ENCODE measurements at places on chromosomes 13 and 19. TPM values are rescaled to one million over a fixed set of nuclear protein-coding genes. Genes with fewer than 3 reads are reported as not detected.

DNA sequence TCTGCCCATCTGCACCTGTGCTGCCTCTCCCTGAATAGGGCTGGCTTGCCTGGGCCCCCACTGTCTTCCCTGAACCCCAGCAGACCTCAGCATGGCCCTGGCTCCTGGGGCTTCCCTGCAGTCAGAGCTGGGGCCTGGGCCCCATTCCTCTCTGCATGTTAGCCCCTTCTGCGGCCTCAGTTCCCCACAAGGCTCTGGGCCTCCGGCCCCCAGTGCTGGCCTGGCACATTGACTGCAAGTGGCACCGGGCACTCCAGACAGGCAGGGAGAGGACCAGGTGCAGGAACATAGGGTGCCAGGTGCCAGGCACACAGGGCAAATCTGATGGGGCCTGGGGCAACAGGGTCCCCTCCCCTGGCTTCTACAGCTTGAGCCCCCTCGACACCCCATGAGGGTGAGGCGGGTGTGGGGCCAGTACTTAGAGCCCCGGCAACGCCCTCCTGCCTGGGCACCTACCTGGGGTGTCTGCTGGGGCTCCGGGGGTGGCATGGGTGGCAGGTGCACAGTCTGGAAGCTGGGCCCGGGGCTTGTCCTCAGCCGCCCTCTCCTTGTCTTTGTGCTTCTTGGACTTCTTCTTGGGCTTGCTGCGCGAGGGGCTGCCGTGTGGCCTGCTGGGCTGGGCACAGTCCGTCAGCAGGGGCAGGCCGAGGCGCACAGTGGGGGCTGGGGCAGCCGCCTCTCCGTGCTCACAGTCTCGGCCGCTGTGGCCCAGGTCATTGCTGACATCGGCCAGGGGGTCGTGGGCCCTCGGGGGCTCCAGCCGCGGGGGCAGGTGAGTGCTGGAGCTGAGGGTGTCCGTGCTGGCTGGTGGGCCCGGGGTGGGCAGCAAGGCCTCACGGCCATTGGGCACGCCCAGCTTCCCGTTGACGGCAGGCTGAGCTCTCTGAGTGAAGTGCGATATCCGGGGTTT, 12.3 kb upstream of the ISYNA1 start:
- no peak for DNase-seq

DNA sequence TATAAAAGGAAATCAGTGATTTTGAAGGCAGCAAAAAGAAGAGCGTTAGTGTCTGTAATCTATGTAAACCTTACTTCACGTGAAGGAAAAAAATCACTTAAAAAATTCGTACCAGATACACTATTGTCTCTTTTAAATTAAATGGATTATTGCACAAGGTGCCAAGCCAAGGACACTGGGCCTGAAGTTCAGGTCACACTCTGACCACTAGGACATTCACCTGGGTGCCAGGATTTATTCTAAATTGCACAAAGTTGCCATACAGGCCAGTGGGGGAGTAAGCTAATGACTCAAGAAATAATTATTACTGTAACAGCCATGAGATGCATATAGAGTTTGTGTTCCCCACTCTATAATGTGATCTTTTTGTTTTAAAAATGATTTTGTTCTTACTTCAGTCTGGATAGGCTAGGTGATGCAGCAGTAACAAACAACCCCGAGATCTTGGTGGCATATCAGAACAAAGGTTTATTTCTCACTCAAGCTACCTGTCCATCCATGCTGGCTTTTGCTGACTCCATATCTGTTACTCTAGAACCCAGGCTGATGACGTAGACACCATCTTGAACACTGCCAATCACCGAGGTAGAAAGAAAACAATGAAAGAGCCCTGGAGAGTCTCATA, 252.1 kb downstream of the DCT start:
- no peak for DNase-seq

GRCh38 chr13:60044321-60044720, 119.4 kb downstream of the DIAPH3 start:
- DNase-seq = no peak

The ZNF480 gene
- polyA plus RNA-seq = 7.9 TPM

- no peak for DNase-seq
Measured at GRCh38 chr19:28905996-28906395, 307.0 kb downstream of the UQCRFS1 start.

The C1QTNF9B gene
- 0.94 TPM for polyA plus RNA-seq

DNA sequence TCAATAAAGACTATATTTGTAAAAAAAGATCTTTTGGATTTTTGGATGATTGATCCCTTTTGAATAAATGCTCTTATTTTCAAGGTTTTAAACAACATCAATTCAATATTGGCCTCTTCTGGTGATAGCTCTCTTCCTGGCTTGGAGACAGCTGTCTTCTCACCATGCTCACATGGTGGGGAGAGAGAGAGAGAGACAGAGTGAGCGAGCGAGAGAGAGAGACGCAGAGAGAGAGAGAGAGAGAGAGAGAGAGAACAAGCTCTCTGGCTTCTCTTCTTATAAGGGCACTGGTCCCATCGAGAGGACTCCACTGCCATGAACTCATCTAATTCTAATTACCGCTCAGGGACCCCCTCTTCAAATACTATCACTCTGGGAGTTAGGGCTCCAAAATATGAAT, 32.1 kb upstream of the FARP1 start:
- DNase-seq = no peak

All from muscle of back (tissue), 13 donors.